ENCODE measurements at places on chromosomes 2 and 18.

GRCh38 chr2:64492272-64492671 is 31.9 kb upstream of the AFTPH start:
- DNase-seq = no peak

GRCh38 chr2:129849559-129850160 is 129.8 kb upstream of the RAB6C start:
- no peak for DNase-seq

- DNase-seq = no peak
Observed at GRCh38 chr2:178531168-178531567, 50.9 kb downstream of the PLEKHA3 start.

GRCh38 chr18:48638896-48639771 is 100.3 kb downstream of the CTIF start:
- peak; percentile 3 for DNase-seq

DNA sequence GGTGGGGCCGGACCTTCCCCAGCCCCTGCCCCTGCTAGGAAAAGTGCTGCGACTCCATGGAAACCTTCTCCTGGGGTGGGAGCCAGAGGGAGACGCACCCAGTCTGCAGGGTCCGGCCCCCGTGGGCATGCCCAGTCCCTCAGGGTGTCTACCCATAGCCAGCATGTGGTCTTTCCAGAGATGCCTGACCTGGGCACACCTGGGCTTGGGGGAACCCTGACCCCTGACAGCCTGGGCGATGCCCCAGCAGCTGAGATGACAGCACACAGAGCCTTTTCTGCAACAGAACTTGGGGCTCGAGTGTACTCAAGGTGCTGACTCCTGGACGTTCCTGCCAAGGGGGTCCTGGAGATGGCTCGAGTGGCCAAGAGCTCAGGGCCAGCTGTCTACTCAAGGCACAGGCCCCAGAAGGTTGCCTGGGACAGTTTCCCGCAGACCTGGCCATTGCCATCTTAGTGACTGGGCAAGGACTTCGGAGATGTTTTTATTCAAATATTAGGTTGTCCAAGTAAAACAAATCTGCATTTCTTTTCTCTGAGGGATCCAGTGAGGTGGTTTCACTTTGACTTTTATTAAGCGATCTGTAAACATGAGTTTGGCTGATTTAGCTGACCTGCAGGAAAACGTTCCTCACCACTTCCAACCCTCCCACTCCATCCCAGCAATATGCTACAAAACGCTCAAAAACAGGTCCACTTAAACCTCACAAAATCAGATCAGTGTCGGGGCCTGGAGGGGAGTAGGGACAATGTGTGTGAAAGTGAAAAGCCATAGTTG is 228.0 kb downstream of the EIPR1 start:
- DNase-seq = no peak

DNA sequence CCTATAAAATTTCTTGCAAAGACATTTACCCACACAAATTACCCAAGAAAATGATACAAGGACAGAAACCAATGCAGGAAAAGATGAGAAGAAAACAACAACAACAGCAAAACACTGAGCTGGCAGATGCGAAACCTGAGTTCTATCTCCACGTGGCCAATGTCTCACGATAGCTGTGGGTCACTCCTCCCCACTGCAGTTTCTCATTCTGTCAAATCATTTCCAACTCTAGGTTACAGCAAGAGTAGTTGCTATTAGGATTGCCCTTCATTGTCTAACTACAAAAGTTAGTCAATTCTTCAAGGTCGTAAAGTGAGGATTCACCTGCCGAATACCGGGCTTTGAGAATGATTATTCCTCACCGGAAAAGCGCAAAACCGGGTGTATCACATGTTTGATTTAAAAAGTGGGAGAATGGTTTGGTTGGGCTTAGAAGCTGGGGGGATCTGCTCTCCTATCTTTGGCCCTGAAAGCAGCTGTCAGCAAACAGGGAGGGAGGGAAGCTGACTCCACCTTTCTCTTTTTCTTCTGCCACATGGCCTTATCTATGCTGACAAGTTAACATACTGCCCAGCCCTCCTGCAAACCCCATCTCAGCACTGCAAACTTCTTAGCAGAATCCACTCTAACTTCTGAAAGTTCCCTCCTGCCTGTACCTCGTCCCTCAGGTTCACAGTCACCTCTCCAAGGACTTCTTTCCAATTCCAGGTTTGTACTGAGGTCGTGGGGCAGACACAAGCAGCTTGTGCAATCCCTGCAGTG is 473.0 kb downstream of the SOX11 start:
- DNase-seq = no peak

- DNase-seq = no peak
Observed at GRCh38 chr18:45275367-45276113, 339.7 kb upstream of the SLC14A2 start.

DNA sequence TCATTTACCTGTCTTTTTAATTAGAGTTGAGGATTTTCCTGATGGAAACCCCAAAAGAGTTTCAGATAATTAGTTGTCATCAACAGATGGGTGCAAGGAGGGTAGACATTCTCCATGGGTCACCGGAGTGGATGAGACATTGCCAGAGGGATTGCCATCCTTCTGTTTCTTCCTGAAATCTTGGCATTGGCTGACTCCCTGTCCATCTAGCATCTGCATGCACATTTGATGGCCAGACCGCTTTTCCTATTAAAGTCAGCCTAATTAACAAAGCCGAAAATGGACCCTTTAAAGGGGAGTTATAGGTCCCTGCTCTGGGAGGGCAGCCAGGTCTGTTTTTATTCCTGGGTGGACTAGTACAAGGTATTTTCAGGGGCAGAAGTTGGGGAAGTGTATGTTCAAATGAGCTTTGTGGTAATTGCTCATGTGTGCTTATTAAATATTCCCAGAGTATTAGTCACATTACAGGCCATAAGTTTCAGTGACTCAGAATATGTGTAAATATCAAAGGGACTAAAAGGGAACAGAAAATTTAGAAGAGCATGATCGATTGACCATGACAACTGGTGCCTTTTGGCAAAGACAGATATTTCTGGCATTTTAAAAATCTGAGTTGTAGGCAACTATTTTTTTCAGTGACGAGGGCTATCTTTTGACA is 209.8 kb downstream of the PHLPP1 start:
- DNase-seq = no peak

DNA sequence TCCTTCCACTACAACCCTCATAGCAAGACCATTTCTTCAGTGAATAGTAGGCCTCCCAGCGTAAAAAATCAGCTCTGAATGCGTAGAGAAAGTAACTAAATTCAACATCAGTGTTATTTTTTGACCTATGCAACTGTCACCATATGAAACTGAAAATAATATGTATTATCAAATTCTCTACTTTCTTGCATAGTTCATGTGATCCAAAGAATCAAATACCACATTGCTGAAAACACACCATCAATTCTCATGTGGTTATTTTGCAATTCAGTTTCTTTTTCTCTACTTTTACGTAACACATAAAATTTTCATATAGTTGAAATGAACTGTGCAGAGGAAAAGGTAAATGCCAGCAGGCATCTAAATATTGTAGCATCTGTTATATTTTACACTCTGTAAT is 208.5 kb upstream of the SPOPL start:
- no peak for DNase-seq
